ENCODE measurements at places on chromosomes 16 and 17.

DNA sequence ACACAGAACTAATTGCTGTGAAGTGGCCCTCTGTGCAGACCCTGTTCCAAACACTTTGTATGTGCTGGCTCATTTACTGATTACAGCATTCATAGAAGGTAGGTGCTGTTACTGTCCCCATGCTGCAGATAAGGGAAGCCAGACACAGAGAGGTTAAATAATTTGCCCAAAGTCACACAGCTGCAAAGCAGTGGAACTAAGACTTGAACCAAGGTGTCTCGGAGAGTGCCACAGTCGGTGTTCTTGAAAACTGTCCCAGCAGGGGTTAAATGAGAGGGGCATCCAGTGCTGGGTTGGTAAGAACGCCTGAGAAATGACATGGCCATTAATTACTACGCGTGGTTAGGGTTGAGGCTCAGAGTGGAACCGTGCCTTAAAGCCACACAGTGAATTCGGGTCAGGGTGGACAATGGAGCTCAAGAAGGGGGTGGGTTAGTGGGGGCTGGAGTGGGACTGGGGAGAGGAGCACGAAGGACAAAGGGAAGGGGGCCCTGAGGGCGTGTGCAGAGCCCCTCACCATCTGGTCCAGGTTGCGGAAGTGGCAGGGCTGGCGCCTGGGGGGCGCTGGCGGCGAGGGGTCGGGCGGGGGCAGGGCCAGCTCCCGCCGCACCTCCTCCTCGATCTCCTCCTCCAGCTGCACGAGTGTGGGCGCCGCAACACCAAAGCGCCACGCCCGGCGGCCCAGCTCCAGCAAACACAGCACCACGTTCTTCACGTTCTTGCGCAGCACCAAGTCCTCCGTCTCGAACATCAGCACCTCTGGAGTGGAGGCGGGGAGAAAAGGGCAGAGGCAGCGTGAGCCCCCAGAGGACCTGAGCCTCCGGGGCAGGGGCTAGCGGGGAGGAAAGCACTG is 3.3 kb downstream of the GAS2L2 start:
- no peak for DNase-seq

DNA sequence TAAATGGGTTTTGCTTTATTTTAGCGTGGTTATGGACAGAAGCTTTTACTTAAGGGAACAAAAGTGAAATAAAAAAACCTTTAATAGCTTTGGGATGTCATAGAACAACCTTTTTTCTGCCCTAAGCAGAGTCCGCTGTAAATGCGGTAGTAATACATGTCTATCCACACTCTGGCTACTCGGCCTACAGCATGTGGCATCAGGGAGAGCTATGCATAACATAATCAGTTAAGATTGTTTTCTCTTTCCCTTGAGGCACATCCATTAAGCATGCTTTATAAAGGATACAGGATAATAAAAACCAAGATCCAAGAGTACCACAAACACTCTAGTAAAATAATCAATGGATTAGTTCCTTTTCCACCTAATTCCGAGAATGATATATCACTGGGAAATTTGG is 10.3 kb downstream of the RPGRIP1L start:
- DNase-seq, result no peak

DNA sequence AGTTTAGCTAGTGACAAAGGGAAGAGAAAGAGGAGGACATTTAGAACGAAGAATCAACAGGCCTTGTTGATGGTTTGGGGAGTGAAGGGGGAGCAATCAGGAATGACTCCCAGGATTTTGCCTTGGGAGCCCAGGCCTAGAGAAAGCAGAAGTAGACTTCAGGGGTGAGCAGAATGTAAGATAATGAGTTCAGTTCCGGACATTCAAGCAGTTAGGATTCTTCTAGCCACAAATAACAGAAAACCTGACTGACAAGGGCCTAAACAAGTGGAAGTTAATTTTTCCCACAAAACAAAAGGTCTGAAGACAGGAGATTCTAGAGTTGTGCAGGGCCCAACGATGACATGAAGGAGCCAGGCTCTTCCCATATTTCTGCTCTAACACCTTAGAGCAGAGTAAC is 45.9 kb downstream of the SKAP1 start:
- DNase-seq, result no peak

DNA sequence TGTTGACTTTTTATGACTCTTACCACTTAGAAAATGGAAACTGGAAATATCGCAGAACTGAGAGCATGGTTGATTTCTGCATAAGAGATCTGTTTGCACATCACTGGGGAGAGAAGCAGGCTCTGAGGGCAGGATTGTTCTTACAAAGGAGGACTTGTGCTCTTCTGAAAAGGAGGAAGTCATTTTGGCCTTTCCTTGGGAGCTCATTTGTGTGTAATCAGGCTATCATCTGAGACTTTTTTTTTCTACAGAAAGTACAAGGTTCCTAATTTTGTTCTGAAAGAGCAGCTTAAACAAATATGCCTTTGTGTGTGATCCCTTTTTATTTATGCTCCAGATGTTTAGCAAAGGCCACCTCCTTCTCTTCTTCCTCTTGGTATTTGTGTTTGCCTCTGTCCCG is 145.7 kb upstream of the CACNG5 start:
- no peak for DNase-seq

DNA sequence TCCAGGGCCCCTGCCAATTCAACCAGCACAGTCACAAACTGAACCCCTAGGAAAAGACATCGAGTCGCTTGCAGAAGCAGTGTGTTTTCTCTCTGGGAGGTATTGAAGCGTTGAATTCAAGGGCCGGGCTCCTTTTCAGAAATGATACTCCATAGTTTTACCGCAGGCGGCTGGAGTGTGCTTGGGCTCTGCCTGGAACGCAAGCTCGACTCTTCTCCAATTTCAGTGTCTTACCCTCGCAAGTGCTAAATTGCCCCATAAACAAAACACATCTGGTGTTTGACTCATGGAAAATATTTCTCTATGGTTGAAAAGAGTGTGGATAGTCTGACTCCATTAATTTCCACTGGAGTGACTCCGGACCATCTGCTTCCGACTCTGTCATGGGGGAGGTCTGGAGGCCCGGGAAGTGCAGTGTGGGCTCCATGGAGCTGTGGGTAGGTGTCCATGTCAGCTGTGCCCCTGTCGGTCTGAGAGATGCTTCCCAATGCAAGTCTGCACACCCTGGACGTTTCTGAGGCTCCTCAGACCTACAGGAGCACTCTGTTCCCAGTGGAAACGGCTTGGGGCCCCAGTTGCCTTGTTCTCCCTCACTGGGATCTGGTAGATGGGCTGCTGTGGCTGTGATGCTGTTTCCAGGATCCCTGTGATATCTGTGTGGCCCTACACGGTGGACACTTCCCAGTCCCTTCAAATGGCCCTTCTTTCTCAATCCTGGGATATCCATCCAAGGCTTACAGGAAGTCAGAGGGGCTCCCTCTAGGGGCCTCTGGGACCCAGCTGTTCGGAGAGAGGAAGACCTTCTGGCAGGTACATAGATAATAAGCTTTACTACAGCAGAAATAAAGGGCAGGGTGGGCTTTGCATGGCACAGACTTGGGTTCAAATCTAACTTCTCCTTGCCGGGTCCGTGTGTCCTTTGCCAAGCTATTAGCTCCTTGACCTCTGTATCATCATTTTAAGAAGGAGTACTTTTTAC is 119.8 kb upstream of the CDH13 start:
- no peak for DNase-seq

DNA sequence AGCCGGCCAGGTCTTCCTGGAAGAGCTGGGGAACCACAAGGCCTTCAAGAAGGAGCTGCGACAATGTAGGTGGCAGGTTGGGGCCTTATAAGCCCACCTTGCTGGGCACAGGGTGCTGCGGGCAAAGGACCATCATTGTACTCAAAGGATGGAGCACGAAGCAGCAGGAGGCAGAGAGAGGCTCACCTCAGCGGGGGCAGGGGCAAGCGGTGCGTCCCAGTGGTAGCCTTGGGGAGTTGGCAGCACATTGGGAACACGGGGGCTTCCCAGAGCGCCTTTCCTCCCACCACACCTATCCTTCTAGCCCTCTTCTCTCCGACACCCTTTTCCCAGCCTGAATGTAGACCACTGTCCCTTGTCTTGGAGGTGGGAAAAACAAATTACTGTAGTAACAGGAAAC is 2.1 kb downstream of the CNP start:
- no peak for DNase-seq

DNA sequence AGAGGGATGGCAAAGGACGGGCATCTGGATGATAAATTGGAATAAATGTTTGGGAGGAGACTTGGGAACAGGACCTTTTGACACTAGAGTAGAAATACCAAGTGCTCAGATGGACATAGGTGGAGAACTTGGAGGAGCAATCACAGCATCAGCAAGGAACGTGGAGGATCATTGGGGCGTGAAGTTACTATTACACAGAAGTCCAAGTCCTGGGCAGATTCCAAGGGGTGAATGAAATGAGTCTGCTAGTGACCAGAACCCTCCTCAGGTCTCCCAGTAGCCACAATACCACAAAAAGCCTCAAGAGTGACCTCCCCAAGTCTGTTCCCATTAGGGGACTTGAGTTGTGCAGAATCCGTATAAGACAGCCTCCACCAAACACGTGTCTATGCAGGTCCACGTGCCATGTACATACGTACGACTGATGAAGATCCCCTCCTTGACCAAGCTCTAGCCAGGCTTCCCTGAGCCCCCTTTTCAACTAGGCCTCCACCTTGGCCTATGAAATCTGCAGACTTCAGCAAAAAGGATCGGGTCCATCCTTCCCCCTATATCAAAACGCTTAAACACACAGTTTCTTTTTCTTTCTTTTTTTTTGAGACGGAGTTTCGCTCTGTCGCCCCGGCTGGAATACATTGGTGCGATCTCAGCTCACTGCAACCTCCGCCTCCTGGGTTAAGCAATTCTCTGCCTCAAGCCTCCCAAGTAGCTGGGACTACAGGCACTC is 2.2 kb downstream of the C17orf67 start:
- no peak for DNase-seq

- peak; percentile 48 for DNase-seq
Observed at GRCh38 chr17:49557312-49558024, 18.2 kb upstream of the NXPH3 start.

DNA sequence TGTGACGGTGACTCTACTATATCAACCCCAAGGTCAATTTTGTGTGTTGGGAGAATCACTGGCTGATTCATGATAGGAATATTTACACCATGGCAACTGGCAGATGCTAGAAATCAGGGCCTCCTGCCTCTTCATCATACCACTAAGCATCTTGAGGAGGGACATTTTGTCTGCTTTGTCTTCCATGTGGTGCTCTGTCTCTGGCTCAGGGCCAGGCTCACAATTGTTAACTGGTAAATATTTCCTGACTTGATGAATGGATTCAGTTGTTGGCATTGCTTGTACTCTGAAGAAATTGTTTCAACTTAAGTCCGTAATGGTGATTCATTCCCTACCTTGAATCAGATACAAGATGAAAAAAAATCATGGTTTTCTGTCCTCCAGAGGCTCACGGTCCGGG is 292.7 kb downstream of the HAPSTR1 start:
- DNase-seq, result no peak

GRCh38 chr17:21282231-21282630 is 2.3 kb upstream of the MAP2K3 start:
- no peak for DNase-seq

GRCh38 chr16:11276896-11277593 is 765 bp upstream of the PRM2 start:
- no peak for DNase-seq

DNA sequence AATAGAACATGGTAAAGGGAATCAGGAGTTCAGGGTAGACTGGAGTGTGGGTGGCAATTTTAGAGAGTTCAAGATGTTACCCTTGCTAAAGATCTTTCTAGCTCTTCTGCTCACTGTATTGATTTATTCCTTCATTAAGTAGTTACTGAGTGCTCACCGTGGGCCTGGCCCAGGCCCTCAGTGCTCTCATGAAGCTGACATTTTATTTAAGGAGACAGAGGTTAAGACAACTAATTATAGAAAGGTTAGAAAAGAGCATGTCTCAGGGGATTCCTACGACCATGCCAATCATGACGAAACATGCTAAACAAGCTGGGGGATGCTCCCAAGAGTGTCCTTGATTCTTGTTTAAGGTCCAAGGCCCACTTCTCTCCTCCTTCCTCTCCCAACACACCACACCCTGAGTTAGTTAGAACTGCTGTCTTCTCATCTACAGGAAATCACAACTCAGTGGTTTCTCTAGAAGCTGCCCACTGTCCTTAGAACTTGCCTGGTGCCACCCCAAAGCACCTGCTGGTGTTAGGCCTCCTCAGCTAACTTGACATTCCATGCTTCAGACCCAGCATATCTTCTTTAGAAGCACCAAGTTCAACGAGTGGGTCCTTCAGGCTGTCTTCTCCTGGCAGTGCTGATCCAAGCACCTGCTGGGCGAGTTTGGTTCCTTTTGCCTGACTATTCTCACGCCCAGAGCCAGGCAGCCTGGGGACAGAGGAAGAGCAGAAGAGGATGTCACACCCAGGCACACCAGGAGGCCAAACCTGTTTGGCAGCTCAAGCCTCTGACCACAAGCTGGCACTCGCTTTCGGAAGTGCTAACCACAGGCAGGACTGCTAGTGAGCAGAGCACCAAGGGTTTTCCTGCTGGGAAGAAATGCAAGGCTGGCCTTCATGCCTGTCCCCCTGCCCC is 79.0 kb downstream of the GAS7 start:
- DNase-seq, result no peak

- DNase-seq, result no peak
Observed at GRCh38 chr16:13873835-13874438, 46.0 kb upstream of the ERCC4 start.

- no peak for DNase-seq
Observed at GRCh38 chr17:30398328-30399041, 19.8 kb downstream of the CPD start.

- DNase-seq, result peak; percentile 31
Observed at GRCh38 chr17:63405741-63406261, 40.3 kb downstream of the CYB561 start.

- DNase-seq, result peak; percentile 37
Observed at GRCh38 chr17:41812381-41813151, at the start of gene FKBP10. Gene FKBP10, plus strand, starts transcription at chr17:41813004. Its CDS starts 31 bp downstream, at chr17:41813035.

DNA sequence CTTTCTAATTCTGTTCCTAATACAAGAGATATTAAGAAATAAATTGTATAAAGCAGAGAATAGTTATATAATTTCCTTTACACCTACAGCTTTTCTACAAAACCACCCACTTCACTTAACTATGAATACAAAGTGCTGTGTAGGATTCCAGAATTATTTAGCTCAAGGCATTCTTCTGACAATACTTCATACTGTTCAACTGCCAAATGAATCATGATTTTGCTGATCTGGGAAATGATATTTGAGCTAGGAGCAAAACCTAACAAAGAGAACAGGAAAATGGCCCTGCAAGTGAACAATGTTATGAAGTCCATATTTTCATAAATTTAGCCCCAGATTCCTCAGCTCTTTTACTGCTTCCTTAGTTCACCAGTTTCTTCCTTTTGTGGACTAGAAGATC is 12.9 kb downstream of the BBS2 start:
- no peak for DNase-seq

All from NCI-H1930 (cell line).